Endodermal cell (in vitro differentiated cells): ENCODE measurements at places on chromosomes 2 and 18. TPM values are rescaled to one million over a fixed set of nuclear protein-coding genes. Genes with fewer than 3 reads are reported as not detected.

ACVR1C gene
- 0.59 and 0.75 TPM in 2 replicates for total RNA-seq

ITPRID2 gene
- total RNA-seq: 30.4 to 38.4 TPM (median 32.0 TPM) in 3 replicates

AKAIN1 gene
- total RNA-seq: not detected in 3 replicates

ASTL gene
- not detected in 2 replicates for total RNA-seq

CIDEA gene
- total RNA-seq: not detected in 2 replicates

EDAR gene
- not detected in 3 replicates for total RNA-seq

ABCG8 gene
- not detected in 3 replicates for total RNA-seq

CTNNA2 gene
- 7.9 to 9.8 TPM (median 9.0 TPM) in 3 replicates for total RNA-seq

MATN3 gene
- 43.7 to 53.4 TPM (median 44.7 TPM) in 3 replicates for total RNA-seq

ZBTB14 gene
- 14.3 and 14.7 TPM in 2 replicates for total RNA-seq

ORC2 gene
- total RNA-seq: 67.1 to 131 TPM (median 129 TPM) in 3 replicates

PTPN18 gene
- total RNA-seq: 15.8 and 16.4 TPM in 2 replicates

SCN9A gene
- 0.35 and 0.45 TPM in 2 replicates for total RNA-seq

TMEM178A gene
- total RNA-seq: 7.4 to 12.5 TPM (median 8.8 TPM) in 3 replicates

- H3K27ac ChIP-seq: no peak overlapping the region
- DNase-seq: peak; percentile 21
- no peaks in the 10 kb centered on the region for H3K27me3 ChIP-seq
- H3K4me3 ChIP-seq: no peak overlapping the region
Measured at GRCh38 chr2:121819846-121820245, 64.4 kb downstream of the TSN start.

DNA sequence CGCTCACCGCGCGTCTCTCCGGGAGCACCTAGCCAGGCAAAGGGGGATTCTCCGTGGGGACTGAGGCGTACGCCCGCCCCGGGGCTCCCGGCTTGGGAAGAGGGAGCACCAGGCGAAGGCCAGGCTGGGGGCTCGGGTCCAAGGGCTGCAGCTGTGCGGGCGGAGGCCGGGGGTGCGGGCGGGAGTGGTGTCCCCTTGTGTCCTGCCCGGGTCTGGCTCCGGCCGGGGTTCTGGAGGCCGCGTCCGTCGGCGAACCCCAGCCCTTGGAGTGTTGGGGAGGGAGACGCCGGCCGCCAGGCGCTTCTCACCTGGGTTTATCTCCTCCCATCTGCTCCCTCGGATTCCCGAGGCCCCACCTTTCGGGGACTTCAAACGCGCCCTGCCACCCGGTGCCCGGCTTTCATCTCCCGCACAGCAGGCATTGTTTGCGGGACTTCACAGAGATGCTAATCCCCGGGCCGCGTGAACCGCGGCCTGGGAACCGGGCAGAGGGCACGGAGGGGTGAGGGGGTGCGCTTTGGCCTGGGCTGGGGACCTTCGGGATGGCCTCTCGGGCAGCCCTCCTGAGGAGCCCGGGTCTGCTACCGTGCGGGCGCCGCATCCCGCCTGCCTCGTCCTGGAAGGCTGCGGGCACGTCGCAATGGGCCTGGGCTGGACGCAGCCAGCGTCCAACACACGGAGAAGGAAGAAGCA, 5.0 kb upstream of the GBX2 start:
- H3K36me3 ChIP-seq: no peaks in the 10 kb centered on the region
- H3K27me3 ChIP-seq: peaks cover 97% of the 10 kb centered on the region
- no peak overlapping the region for H3K4me3 ChIP-seq
- peak overlapping the region; percentile 80 for H3K27ac ChIP-seq
- peaks cover 12% of the 10 kb centered on the region for H3K4me1 ChIP-seq

- no peaks in the 10 kb centered on the region for H3K4me1 ChIP-seq
- no peaks in the 10 kb centered on the region for H3K36me3 ChIP-seq
- H3K27me3 ChIP-seq: no peaks in the 10 kb centered on the region
- DNase-seq: no peak
- no peak overlapping the region for H3K27ac ChIP-seq
- H3K4me3 ChIP-seq: no peak overlapping the region
Measured at GRCh38 chr18:36527740-36528455, 230.4 kb downstream of the FHOD3 start.

DNA sequence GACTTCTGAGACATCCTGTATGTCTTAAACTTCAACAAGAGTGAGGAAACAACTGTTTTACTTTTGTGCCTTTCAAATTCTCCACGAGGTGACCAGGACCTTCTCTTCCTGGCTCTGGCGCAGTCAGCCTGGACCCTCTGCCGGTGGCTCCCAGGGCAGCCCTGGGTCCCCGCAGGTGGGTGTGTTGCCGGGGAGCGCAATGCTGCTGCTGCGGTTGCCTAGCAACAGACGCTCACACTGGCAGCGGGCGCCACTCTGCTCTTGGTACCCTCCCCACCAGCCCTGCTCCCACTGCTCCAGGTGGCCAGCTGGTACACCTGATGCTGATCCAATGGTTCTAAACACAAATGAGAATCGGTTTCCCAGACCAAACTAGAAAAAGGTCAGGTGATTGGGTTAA, 58.7 kb downstream of the GNAL start:
- H3K27ac ChIP-seq: no peak overlapping the region
- H3K4me3 ChIP-seq: no peak overlapping the region
- H3K27me3 ChIP-seq: no peaks in the 10 kb centered on the region
- H3K4me1 ChIP-seq: no peaks in the 10 kb centered on the region
- H3K36me3 ChIP-seq: no peaks in the 10 kb centered on the region
- DNase-seq: no peak

GRCh38 chr2:84971510-84972206, 697 bp downstream of the KCMF1 start:
- H3K36me3 ChIP-seq: peaks cover 4% of the 10 kb centered on the region
- H3K27me3 ChIP-seq: no peaks in the 10 kb centered on the region
- peak overlapping the region; percentile 99 for H3K4me3 ChIP-seq
- peak; percentile 74 for DNase-seq
- H3K4me1 ChIP-seq: no peaks in the 10 kb centered on the region

DNA sequence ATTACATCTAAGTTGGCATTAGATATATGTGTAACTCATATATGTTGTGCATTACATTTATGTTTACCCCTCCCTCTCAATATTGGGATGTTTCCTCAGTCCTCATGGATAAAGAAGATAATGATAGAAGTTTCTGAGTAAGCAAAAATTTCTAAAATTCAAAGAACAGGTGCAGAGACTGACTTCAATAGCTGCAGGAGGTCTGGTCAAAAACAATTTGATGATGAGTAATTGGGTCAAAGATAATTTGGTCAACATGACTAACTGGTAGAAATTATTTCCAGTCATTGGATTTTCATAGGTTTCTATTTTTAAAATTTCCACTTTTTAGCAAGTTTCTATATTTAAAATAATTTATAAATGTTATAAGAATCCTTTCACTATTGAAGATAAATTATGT, 1130.9 kb upstream of the SLC39A10 start:
- no peak for DNase-seq
- no peaks in the 10 kb centered on the region for H3K36me3 ChIP-seq
- H3K27ac ChIP-seq: no peak overlapping the region
- no peaks in the 10 kb centered on the region for H3K4me1 ChIP-seq
- no peaks in the 10 kb centered on the region for H3K27me3 ChIP-seq

DNA sequence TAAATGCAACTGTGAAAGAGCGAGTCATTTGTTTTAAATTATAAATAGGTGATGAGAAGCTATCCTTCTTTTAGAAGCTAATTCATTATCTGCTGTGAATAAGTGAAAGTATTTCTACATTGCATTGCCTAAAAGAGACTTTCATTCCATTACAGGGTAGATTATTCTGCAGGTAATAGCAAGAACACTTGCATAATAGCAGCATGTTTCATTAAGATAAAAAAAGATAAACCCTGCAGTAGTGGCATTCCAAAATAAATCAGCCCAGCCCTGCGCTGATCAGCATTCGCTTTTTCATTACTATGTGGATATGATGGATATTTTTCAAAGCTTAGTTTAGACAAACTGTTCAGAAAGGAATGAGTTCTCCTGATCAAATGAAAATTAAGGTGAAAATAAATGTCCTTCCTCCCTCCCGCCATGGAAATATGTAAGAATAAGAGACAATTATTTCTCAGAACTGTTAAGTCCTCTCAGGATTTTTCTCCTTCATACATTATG, 72.8 kb downstream of the DSC3 start:
- no peaks in the 10 kb centered on the region for H3K4me1 ChIP-seq
- no peaks in the 10 kb centered on the region for H3K27me3 ChIP-seq
- no peak for DNase-seq
- H3K36me3 ChIP-seq: no peaks in the 10 kb centered on the region
- no peak overlapping the region for H3K27ac ChIP-seq
- no peak overlapping the region for H3K4me3 ChIP-seq

- no peaks in the 10 kb centered on the region for H3K27me3 ChIP-seq
- no peak overlapping the region for H3K4me3 ChIP-seq
- no peak overlapping the region for H3K27ac ChIP-seq
- no peaks in the 10 kb centered on the region for H3K4me1 ChIP-seq
- H3K36me3 ChIP-seq: no peaks in the 10 kb centered on the region
Measured at GRCh38 chr2:109411640-109412325, 202.0 kb downstream of the SEPTIN10 start.

GRCh38 chr2:173754165-173754564, 211.0 kb downstream of the SP3 start:
- no peak overlapping the region for H3K4me3 ChIP-seq
- no peaks in the 10 kb centered on the region for H3K36me3 ChIP-seq
- H3K4me1 ChIP-seq: no peaks in the 10 kb centered on the region
- no peaks in the 10 kb centered on the region for H3K27me3 ChIP-seq
- no peak overlapping the region for H3K27ac ChIP-seq

DNA sequence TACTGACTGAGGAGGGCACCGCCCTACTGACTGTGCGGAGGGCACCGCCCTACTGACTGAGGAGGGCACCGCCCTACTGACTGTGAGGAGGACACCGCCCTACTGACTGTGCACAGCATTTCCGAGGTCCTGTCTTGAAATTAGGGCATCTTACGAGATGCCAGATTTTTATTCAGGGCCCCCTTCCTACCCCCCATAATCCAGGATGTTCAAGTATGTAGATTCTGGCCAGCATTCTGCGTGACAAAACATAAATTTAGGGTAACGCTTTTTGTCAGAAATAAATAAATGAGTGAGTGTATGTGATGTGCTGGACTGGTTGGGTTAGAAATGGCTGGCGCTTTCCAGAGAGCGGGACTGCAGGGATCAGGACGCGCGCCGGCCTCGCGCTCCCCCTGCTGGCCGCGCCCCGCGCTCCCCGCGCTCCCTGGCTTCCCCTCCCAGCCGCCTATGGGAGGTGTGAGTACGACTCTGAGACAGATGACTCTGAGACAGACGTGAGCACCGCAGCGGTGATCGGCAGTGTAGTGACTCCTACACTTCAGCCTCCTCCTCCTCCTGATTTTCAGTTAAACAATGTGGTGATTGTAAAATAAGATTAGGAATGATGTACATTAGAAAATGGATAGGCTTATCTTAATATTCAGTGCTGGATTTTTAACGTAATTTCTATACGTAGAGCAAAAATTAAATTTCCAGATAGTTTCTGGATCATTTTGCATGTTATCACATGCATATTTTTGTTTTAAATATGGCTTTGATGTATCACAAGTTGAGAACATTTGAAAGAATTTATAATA, 149.2 kb upstream of the NFATC1 start:
- peak; percentile 94 for DNase-seq
- H3K36me3 ChIP-seq: no peaks in the 10 kb centered on the region
- no peaks in the 10 kb centered on the region for H3K4me1 ChIP-seq

GRCh38 chr2:75432761-75433361, 127.9 kb downstream of the EVA1A start:
- H3K27me3 ChIP-seq: peaks cover 27% of the 10 kb centered on the region
- no peaks in the 10 kb centered on the region for H3K36me3 ChIP-seq
- DNase-seq: peak; percentile 62
- H3K4me3 ChIP-seq: peak overlapping the region; percentile 13
- H3K4me1 ChIP-seq: peaks cover 15% of the 10 kb centered on the region

DNA sequence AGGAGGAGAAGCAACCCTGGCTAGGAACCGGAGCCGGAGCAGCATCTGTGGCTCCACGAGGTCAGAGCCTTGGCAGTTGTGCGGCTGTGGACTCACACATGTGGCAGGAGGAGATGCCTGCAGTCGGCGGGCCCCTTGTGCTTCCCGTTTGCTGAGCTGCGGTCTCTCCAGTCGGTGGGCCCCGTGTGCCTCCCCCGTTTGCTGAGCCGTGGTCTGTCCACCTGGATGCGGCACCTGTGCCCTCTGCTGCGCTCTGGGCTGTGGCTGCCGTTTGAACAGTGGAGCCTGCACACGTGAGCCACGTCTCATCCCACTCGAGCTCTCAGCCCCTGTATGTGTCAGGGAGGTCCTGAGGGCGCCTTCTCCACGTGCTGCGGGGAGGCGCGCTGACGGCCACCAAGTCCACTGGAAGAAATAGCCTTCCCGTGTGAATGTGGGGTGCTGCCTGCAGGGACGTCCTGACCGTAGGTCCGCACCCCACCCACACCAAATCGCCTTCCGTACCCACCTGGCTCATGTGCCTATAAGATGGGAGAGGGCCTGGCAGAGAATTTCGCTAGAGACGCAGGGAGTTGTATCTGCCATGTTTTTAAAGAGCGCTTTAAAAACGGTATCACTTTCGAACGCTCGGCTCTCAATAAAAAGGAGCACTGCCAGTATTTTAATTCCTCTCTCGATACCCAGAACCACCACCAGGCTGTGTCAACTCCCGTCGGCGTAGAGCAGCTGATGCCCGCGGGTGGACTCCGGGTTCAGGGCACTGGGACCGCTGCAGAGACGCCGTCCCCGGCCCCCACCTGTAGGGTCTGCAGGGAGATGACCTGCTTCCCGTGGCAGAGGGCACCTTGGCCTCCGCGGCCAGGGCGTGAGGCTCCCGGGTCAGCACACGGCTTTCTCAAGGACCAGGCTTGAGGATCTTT, 117.0 kb downstream of the NFATC1 start:
- H3K36me3 ChIP-seq: no peaks in the 10 kb centered on the region
- H3K4me1 ChIP-seq: peaks cover 3% of the 10 kb centered on the region
- DNase-seq: peak; percentile 43
- no peaks in the 10 kb centered on the region for H3K27me3 ChIP-seq

GRCh38 chr18:13539050-13539449, 187.3 kb downstream of the FAM210A start:
- no peak overlapping the region for H3K4me3 ChIP-seq
- no peaks in the 10 kb centered on the region for H3K36me3 ChIP-seq
- no peaks in the 10 kb centered on the region for H3K27me3 ChIP-seq
- H3K4me1 ChIP-seq: peaks cover 6% of the 10 kb centered on the region

DNA sequence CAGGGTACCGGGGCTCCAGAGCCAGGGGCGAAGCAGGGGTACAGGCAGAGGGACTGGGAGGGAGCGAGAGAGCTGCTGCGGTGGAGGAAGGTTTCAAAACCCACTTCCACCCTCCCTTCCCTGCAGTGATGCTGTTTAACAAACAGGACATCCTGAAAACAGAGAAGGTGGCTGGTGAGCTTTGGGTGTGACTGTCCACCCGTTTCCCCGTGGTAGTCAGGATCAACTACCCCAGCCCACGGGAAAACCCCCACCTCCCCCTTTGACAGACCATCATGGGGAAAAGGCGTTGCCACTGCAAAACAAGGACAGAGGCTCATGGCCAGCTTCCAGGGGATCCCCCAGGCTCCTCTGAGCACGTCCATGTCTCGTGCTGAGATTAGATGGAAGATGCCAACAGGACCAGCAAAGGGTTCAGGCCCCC, 12.9 kb downstream of the TMEM185B start:
- H3K4me3 ChIP-seq: no peak overlapping the region
- H3K27ac ChIP-seq: no peak overlapping the region
- H3K36me3 ChIP-seq: no peaks in the 10 kb centered on the region
- no peaks in the 10 kb centered on the region for H3K27me3 ChIP-seq
- H3K4me1 ChIP-seq: no peaks in the 10 kb centered on the region

DNA sequence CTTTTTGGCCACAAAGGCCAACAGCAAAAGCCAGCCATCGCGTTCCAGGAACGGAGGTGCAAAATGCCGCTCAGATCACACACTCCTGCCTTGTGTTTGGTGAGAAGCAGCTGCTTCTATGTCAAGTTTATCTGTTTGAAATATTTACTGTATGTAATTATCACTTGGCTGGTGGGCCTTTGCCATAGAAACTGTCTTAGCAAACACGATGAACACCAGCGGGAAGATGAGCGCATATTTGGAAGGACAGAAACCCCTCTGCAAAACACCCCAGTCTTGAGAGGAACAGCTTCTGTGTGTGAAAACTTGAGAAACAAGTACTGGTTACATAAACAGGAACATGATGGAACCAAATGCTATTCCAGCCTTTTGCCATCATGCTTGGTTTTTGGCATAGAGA, 59.7 kb downstream of the SCG2 start:
- H3K4me1 ChIP-seq: peaks cover 6% of the 10 kb centered on the region
- no peaks in the 10 kb centered on the region for H3K27me3 ChIP-seq
- H3K36me3 ChIP-seq: no peaks in the 10 kb centered on the region
